ENCODE measurements at places on chromosomes 11 and 22.

GRCh38 chr11:126522152-126522551 is 166.7 kb downstream of the ST3GAL4 start:
- no peak for DNase-seq

DNA sequence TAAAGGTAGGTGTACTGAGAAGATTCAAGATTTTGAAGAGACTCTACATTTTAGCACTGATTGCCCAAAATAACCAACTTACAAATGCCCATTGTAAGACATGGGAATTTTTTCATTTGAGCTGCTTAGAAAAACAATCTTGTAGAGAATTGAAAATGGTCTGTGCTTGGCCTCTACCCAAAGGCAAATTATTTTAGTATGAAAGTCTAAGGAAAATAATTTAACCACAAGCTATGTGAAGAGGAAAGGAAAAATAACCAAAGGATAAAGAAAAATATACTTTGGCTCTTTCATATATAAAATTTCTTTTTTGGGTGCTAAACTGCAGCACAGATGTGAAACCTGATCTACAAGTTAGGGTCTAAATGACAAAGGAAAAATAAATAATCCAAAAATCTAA is 54.9 kb downstream of the ME3 start:
- DNase-seq, result no peak

DNA sequence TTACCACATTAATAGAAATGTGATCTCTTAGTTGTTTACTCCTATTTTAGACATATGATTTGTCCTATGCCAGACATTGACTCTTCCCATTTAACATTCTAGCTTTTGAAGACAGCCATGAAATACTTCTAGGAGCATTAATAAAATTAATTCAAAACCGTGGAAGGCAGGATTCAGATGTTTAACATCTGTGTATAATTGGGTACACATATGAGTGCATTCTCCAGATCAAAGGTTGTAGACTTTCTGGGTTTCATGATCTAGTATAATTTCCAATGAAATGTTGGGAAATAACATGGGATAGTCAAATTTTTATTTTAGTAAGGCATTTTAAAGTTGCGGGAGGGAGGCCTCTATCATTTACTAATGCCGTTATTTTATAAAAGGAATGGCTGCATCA is 35.2 kb upstream of the CCDC89 start:
- DNase-seq, result no peak

- DNase-seq, result no peak
These were observed 24.0 kb downstream of the F2 start for GRCh38 chr11:46743043-46743442.

GRCh38 chr11:14249121-14249963 is 109.6 kb downstream of the RRAS2 start:
- peak; percentile 71 for DNase-seq

DNA sequence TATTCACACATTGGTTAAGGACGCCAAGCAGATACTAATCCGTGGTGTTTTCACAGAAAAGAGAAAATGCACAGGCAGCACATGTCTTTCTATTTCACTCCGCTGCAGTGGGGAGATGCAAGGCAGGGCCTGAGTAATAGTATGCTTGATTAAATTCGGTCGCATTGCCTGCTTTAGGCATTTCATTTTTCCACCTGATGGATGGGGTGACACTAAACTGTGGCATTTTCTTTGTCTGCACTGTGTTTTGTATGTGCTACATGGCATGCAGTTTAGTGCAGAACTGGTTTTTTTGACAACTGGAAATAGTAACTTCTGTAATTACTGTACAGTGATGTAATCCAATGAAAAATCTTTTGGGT is 94.9 kb downstream of the SLC17A6 start:
- no peak for DNase-seq

- no peak for DNase-seq
These were observed 173.3 kb upstream of the SYT13 start for GRCh38 chr11:45459491-45459890.

- DNase-seq, result no peak
These were observed 475.8 kb upstream of the LRRC4C start for GRCh38 chr11:41935241-41935640.

GRCh38 chr11:99117603-99118002 is 96.9 kb downstream of the CNTN5 start:
- DNase-seq, result no peak

GRCh38 chr11:86570020-86570419 is 102.4 kb downstream of the ME3 start:
- DNase-seq, result no peak

- DNase-seq, result no peak
These were observed 89.4 kb downstream of the TMEM135 start for GRCh38 chr11:87127101-87127500.
